ENCODE measurements at places on chromosomes 16 and 17. TPM values are rescaled to one million over a fixed set of nuclear protein-coding genes. Genes with fewer than 3 reads are reported as not detected.

GRCh38 chr16:8714174-8714573, 39.8 kb downstream of the ABAT start:
- DNase-seq, result peak; percentile 55

DNA sequence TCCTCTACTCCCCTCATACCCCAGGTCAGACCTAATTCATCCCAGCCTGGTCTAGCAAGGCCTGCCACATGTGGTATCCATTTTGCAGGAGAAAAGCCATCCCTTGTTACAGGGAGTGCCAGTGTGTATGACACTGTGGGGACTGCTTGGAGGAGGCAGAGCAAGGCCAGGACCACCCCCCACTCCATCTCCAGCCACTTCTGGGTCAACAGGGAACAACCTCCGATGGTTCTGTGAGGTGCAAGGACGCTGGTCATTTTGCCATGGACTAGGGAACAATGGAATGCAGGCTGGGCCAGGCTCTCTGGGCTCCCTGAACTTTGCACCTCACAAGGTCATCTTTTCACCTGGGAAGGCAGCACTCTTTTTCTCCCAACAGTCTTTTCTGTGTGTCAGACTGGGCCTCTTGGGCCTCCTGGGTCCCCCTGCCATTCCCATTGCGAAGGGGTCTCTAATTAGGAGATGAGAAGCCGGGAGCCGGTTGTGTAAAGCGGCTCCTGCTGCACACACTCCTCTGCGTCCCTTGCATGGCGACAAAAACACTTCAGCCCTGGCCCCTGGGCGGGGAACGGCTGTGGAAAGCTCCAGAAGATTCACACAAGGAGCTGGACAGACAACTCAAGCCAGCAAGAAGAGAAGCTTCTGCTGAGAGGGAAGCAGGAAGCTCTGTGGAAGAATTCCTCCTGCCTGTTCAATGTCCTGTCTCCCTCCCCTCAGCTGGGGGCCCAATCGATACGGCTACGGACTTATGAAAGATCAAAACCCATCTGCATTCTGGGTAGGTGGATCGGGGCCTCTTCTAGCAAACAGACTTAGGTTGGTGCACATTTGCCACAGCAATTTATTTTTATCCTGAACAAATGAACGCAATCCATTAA, 38.5 kb upstream of the MTSS2 start:
- DNase-seq, result no peak

DNA sequence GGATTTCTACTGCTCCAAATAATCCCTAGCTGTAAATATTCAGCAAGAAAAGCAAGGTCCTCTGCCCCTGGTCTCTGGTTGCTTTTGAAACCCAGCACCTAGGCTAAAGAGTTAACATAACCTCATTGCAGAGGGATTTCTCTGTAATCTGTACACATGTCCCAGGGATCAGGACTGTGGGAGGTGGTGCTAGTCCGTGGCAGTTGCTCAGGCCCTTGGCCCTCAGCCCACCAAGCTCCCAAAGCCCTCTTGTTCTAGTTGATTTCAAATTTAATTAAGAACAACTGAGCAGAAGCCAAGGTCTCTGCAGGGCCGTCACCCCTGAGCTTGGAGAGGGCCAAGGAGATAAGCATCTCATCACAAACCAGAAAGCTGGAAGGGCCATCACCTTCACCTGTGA, 181.1 kb downstream of the SOX9 start:
- DNase-seq, result no peak

The DOC2A gene
- 6.2 TPM for total RNA-seq

The XAF1 gene
- 8.1 TPM for total RNA-seq

GRCh38 chr17:59373882-59374495, 42.5 kb downstream of the YPEL2 start:
- DNase-seq, result no peak

DNA sequence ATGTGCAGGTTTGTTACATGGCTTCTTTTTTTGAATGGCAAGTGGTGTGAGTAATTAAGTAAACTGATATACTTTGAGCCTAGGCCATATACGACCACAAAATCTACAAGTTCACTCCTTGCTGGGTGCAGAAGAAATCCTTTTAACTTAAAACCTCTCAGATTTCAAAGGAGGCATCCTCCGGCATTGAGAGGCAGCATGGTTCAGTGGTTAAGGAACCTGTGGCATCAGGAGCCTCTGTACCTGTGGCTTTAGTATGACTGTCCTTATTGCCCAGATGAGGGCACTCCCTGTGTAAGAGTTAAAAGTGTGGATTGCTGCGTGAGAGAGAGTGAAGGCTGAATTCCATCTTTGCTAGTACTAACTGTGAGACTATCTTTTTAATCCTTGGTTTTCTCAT, 3.3 kb downstream of the NLRP1 start:
- no peak for DNase-seq

Data from cerebellum (tissue), 4 donors.